ENCODE measurements at places on chromosomes 4 and X.

- H3K27ac ChIP-seq = no peak overlapping the region
- no peak overlapping the region for H3K4me3 ChIP-seq
- peaks cover 5% of the 10 kb centered on the region for H3K4me1 ChIP-seq
- H3K36me3 ChIP-seq = peaks cover 22% of the 10 kb centered on the region
- no peak for DNase-seq
- no peaks in the 10 kb centered on the region for H3K27me3 ChIP-seq
Measured at GRCh38 chrX:2404776-2405175, 96.0 kb downstream of the DHRSX start.

DNA sequence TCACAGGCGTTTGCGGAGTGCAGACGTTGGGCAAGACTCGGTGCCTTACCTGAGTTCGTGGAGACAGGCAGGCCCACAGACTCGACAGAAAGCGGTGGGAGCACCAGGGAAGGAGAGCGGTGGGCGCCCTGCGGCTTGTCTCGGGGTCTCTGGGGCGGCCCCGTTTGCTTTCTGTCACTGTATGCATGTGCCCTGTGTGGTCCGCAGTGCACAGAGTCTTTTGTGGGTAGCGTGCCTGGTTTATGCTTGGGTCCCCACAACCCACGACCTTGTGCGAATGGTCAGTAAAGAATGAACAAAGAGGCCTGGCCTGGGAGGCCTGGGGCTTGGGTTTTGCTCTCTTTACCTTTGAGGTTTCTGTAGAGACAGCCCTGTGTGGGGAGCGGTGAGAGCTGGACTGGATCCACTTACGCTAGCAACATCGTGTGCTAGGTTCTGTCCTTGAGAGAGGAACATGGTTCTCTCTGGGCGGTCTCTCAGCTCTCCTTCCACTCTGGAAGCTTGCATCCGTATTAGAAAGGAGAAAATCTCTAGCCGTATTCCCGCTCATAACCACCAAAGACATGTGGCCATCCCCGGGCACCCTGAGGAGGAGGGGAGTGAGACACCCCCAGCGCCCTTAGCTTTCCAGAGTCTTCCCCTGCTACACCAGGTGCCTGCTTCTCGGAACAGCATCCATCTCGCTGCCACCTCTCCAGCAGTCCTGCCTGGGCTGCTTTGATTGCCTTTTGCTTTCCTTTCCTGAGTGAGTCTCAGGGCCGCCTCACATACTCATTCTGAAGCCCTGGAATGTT is 1.2 kb downstream of the TADA2B start:
- peaks cover 18% of the 10 kb centered on the region for H3K36me3 ChIP-seq
- DNase-seq = peak; percentile 19
- H3K4me3 ChIP-seq = peak overlapping the region; percentile 94
- no peaks in the 10 kb centered on the region for H3K27me3 ChIP-seq

- no peaks in the 10 kb centered on the region for H3K4me1 ChIP-seq
- no peak overlapping the region for H3K4me3 ChIP-seq
- no peak overlapping the region for H3K27ac ChIP-seq
- peaks cover 7% of the 10 kb centered on the region for H3K27me3 ChIP-seq
- H3K36me3 ChIP-seq = no peaks in the 10 kb centered on the region
Measured at GRCh38 chrX:134764202-134764785, 106.0 kb upstream of the PLAC1 start.

DNA sequence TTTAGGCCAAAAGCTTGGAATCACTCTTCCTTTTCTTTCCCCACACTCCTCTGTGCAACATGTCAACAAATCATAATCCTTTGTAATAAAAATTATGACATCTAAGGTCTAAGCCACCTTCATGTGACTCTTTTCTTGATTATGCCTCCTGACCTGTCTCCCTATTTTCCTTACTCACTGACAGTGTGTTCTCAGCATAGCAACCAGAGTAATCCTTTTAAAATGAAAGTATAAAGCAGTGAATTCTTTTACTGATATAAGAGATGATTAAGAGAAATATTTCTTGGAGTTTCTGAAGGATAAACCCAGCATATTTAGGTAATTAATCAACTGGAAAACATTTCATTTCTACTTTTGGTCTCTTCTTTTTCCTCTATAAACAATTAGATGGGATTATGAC is 44.7 kb downstream of the USO1 start:
- peak; percentile 36 for DNase-seq
- H3K27ac ChIP-seq = no peak overlapping the region
- no peaks in the 10 kb centered on the region for H3K27me3 ChIP-seq

DNA sequence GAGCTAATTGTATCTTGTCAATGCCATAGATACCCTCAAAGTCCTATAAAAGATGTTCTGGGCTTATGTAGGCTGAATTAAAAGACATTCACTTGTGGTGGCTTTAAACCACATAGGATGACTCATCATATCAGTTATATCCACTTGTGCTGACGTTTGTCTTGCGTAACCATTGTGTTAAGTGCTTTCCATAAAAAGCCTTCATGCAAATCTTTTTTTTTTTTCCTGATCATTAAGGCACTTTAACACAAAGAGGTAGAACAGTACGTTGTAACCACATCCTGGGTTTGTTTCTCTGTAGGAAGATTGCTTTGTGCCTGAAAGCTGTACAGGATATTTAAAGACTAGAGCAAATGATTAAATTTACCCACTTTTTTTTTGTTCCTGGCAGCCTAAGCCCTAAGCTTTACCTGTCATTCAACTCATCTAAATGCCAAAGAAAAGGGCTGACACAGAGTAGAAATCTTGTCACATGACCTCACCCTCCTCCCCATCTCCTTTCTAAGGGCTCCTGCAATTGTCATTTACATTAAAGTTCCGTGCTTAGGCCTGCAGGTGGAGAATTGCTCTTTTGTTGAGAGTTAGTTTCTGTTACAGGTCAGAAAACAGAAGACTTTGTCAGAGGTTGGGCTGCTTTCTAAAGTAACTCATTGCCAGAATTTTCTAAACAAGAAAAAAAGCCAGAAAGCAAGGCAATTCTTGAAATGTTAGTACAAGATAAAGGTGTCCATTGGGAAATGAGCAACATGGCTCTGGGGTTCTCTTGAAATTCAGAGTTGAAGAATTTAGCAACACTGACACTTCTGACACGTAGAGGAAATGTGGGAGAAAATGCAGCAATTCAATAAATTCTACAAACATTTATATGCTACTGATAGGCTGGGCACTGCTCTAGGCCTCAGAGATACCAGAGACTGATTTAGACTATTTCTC is 555.6 kb downstream of the PPARGC1A start:
- H3K4me1 ChIP-seq = no peaks in the 10 kb centered on the region
- no peak overlapping the region for H3K27ac ChIP-seq
- no peaks in the 10 kb centered on the region for H3K36me3 ChIP-seq
- no peaks in the 10 kb centered on the region for H3K27me3 ChIP-seq
- peak; percentile 90 for DNase-seq

- H3K4me3 ChIP-seq = no peak overlapping the region
- H3K27me3 ChIP-seq = no peaks in the 10 kb centered on the region
- no peaks in the 10 kb centered on the region for H3K36me3 ChIP-seq
- H3K27ac ChIP-seq = no peak overlapping the region
- no peak for DNase-seq
Measured at GRCh38 chr4:30953799-30954198, 233.6 kb downstream of the PCDH7 start.

GRCh38 chrX:39813631-39814277 is 284.0 kb downstream of the BCOR start:
- H3K4me3 ChIP-seq = no peak overlapping the region
- no peaks in the 10 kb centered on the region for H3K27me3 ChIP-seq
- H3K4me1 ChIP-seq = peaks cover 11% of the 10 kb centered on the region
- no peak overlapping the region for H3K27ac ChIP-seq

- peak; percentile 23 for DNase-seq
- no peak overlapping the region for H3K4me3 ChIP-seq
- no peaks in the 10 kb centered on the region for H3K36me3 ChIP-seq
- H3K27me3 ChIP-seq = no peaks in the 10 kb centered on the region
Measured at GRCh38 chrX:13094828-13095341, 50.5 kb upstream of the FAM9C start.

- no peaks in the 10 kb centered on the region for H3K36me3 ChIP-seq
- H3K4me1 ChIP-seq = no peaks in the 10 kb centered on the region
- no peak overlapping the region for H3K4me3 ChIP-seq
- DNase-seq = peak; percentile 89
Measured at GRCh38 chr4:126004941-126005340, 690.2 kb downstream of the FAT4 start.

DNA sequence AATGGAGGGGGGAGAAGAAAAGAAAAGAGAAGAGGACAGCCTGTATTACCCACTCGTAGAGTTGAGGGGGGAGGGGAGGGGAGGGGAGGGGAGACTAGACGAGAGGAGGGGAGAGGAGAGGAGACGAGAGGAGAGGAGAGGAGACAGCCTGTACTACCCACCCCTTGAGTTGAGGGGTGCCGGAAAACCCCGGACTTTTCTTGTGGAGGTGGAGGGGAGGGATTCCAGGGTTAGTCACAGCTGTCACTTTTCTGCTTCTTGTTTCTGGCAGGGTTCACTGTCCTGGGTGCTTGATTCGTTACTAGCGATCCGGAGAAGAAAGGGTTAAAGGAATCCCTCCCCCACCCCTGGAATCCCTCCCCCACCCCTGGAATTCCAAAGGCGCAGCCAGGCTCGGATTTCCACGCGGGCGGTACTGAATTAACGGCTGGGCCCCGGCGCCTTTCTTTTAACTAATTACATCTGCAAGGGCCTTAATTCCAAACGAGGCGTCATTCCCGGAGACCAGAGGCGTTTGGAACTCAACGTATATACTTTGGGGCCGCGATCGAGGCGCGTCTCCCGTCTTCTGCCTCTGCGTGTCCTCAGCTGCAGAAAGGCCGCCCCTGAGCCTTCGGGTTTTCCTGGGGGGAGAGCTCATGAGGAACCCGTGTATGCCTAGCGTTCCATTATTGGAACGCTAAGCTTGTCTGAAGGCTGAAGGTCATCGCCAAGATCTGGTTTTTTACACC is 20.1 kb upstream of the CSF2RA start:
- H3K36me3 ChIP-seq = no peaks in the 10 kb centered on the region
- peaks cover 3% of the 10 kb centered on the region for H3K27me3 ChIP-seq
- peaks cover 12% of the 10 kb centered on the region for H3K4me1 ChIP-seq

DNA sequence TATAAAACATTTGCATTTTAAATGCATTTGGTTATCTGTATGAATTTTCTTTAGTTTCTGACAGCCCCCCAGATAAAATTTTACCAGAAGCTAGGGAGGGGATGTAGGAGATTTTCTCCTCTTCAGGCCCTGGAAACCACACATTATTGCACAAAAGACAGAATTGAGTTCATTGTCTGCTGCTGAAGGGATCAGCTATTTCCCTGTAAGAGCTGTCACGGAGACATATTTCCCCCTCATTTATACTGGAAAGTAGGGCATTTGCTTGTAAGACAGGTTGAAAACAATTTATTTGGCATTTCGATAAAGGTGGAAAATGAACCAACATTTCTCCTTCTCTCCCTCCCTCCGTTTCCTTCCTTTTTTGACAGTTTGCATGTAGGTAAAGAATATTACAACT is 241.3 kb upstream of the LCORL start:
- H3K36me3 ChIP-seq = no peaks in the 10 kb centered on the region
- no peak overlapping the region for H3K4me3 ChIP-seq
- H3K4me1 ChIP-seq = no peaks in the 10 kb centered on the region
- no peaks in the 10 kb centered on the region for H3K27me3 ChIP-seq
- H3K27ac ChIP-seq = no peak overlapping the region
- DNase-seq = no peak

GRCh38 chrX:153969904-153970356 is 1.7 kb downstream of the HCFC1 start:
- peak overlapping the region; percentile 82 for H3K27ac ChIP-seq
- H3K36me3 ChIP-seq = no peaks in the 10 kb centered on the region
- H3K27me3 ChIP-seq = no peaks in the 10 kb centered on the region
- peaks cover 43% of the 10 kb centered on the region for H3K4me1 ChIP-seq

- DNase-seq = no peak
- H3K27me3 ChIP-seq = no peaks in the 10 kb centered on the region
- no peak overlapping the region for H3K27ac ChIP-seq
Measured at GRCh38 chr4:73185903-73186302, 72.7 kb downstream of the ANKRD17 start.

GRCh38 chrX:53704294-53704693 is 17.8 kb upstream of the HUWE1 start:
- H3K36me3 ChIP-seq = no peaks in the 10 kb centered on the region
- H3K4me1 ChIP-seq = no peaks in the 10 kb centered on the region
- H3K27me3 ChIP-seq = peaks cover 24% of the 10 kb centered on the region
- H3K4me3 ChIP-seq = no peak overlapping the region
- no peak for DNase-seq

GRCh38 chrX:44253575-44253942 is 89.9 kb downstream of the EFHC2 start:
- no peak overlapping the region for H3K4me3 ChIP-seq
- no peak overlapping the region for H3K27ac ChIP-seq
- no peaks in the 10 kb centered on the region for H3K36me3 ChIP-seq
- H3K27me3 ChIP-seq = no peaks in the 10 kb centered on the region
- H3K4me1 ChIP-seq = no peaks in the 10 kb centered on the region
- DNase-seq = no peak

Measured in mesenchymal stem cell (in vitro differentiated cells and primary cell).